ENCODE measurements at places on chromosomes 1 and 21. TPM values are rescaled to one million over a fixed set of nuclear protein-coding genes. Genes with fewer than 3 reads are reported as not detected.

DNA sequence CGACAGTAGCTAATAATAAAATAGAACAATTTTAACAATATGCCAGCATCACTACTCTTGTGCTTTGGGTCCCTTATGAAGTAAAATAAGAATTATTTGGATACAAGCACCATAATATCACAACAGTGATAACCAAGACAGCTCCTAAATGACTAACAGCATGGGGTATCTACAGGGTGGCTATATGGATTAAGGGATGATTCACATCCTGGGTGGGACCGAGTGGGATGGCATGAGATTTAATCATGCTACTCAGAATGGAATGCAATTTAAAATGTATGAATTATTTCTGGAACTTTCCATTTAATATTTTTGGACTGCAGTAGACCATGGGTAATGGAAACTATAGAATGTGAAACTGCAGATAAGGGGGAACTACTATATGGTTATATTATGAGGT, 28.1 kb upstream of the B3GALNT2 start:
- no peak overlapping the region for H3K4me3 ChIP-seq
- DNase-seq: peak; percentile 67
- H3K27ac ChIP-seq: peak overlapping the region; percentile 42
- H3K27me3 ChIP-seq: no peaks in the 10 kb centered on the region
- H3K36me3 ChIP-seq: no peaks in the 10 kb centered on the region

GRCh38 chr1:156505679-156506298, 5.2 kb upstream of the MEF2D start:
- peak overlapping the region; percentile 100 for H3K27ac ChIP-seq
- peaks cover 59% of the 10 kb centered on the region for H3K4me1 ChIP-seq
- no peaks in the 10 kb centered on the region for H3K36me3 ChIP-seq
- H3K4me3 ChIP-seq: no peak overlapping the region
- no peak for DNase-seq

The HNRNPCL4 gene
- not detected for total RNA-seq

The KLHDC7A gene
- not detected for total RNA-seq

GRCh38 chr1:193448682-193449461, 262.5 kb upstream of the B3GALT2 start:
- no peaks in the 10 kb centered on the region for H3K27me3 ChIP-seq
- H3K4me3 ChIP-seq: no peak overlapping the region
- no peaks in the 10 kb centered on the region for H3K4me1 ChIP-seq
- H3K27ac ChIP-seq: no peak overlapping the region

The SPRR2G gene
- total RNA-seq: not detected

- H3K27ac ChIP-seq: peak overlapping the region; percentile 82
- peaks cover 15% of the 10 kb centered on the region for H3K4me1 ChIP-seq
- H3K4me3 ChIP-seq: peak overlapping the region; percentile 81
- peak; percentile 54 for DNase-seq
- H3K27me3 ChIP-seq: no peaks in the 10 kb centered on the region
These were observed 782 bp downstream of the PCAT6 start for GRCh38 chr1:202811296-202812175.

The ROR1 gene
- 12.0 TPM for total RNA-seq

DNA sequence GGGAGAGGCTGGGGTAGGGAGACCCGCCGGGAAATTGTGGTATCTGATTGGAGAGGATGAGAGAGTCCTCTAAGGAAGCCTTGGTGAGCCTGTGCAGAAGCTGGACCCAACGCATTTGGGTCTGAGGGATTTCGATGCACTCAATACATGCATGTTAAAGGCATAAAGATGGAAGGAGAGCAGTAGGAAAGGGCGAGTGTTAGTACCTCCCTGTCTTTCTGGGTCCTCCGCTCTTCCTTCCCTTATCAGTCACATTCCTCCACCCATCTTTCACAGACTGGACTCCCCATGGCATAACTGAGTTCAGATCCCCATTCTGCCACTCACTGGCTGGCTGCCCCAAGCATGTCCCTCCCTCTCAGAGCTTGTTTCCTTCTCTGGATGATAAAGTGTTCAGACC, 7.3 kb downstream of the RGS16 start:
- H3K4me3 ChIP-seq: no peak overlapping the region
- H3K27me3 ChIP-seq: no peaks in the 10 kb centered on the region
- H3K36me3 ChIP-seq: no peaks in the 10 kb centered on the region
- no peak overlapping the region for H3K27ac ChIP-seq
- H3K4me1 ChIP-seq: peaks cover 11% of the 10 kb centered on the region
- no peak for DNase-seq

The CDCA8 gene
- 4.4 TPM for total RNA-seq

GRCh38 chr1:161033751-161034150, 5.0 kb downstream of the TSTD1 start:
- no peaks in the 10 kb centered on the region for H3K36me3 ChIP-seq
- no peak overlapping the region for H3K27ac ChIP-seq
- H3K27me3 ChIP-seq: no peaks in the 10 kb centered on the region
- 0 out of 2 replicates have a peak, but pooled peaks cover 4% of the 10 kb centered on the region for H3K4me1 ChIP-seq

GRCh38 chr1:65310078-65310587, 790 bp downstream of the DNAJC6 start:
- no peaks in the 10 kb centered on the region for H3K4me1 ChIP-seq
- H3K36me3 ChIP-seq: no peaks in the 10 kb centered on the region
- no peaks in the 10 kb centered on the region for H3K27me3 ChIP-seq
- H3K4me3 ChIP-seq: peak overlapping the region; percentile 85
- no peak for DNase-seq

The CEP350 gene
- 81.3 TPM for total RNA-seq

GRCh38 chr1:84899969-84900368, 7.0 kb upstream of the LPAR3 start:
- no peak overlapping the region for H3K27ac ChIP-seq
- H3K36me3 ChIP-seq: no peaks in the 10 kb centered on the region
- H3K4me1 ChIP-seq: no peaks in the 10 kb centered on the region
- peaks cover 17% of the 10 kb centered on the region for H3K27me3 ChIP-seq
- no peak for DNase-seq
- no peak overlapping the region for H3K4me3 ChIP-seq
